CD8-positive, alpha-beta T cell (primary cell): ENCODE measurements at places on chromosomes 16 and 17. TPM values are rescaled to one million over a fixed set of nuclear protein-coding genes. Genes with fewer than 3 reads are reported as not detected.

- DNase-seq: peak; percentile 48
Observed at GRCh38 chr17:732902-733720, 715 bp downstream of the TLCD3A start.

GRCh38 chr16:54055864-54056263 lies 230.7 kb downstream of the IRX3 start:
- no peak for DNase-seq

DNA sequence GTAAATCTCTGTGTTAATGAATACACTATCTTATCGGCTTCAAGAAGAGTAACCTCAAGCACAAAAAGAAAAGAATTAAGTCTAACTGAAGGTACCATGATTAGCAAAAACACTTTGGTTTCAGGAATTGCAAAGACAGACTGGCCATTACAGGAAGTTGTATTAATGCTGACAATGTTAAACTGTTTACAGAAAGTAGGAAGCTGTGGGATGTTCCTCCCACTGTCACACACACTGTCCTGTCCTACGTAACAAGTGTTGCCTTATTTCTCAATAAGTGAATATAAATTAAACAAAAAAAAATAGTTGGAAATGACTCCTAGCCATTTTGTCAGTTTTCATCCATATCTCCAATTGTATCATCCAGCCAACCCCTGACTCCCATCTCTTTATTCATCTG lies 8.6 kb downstream of the GNA13 start:
- DNase-seq: no peak

DNA sequence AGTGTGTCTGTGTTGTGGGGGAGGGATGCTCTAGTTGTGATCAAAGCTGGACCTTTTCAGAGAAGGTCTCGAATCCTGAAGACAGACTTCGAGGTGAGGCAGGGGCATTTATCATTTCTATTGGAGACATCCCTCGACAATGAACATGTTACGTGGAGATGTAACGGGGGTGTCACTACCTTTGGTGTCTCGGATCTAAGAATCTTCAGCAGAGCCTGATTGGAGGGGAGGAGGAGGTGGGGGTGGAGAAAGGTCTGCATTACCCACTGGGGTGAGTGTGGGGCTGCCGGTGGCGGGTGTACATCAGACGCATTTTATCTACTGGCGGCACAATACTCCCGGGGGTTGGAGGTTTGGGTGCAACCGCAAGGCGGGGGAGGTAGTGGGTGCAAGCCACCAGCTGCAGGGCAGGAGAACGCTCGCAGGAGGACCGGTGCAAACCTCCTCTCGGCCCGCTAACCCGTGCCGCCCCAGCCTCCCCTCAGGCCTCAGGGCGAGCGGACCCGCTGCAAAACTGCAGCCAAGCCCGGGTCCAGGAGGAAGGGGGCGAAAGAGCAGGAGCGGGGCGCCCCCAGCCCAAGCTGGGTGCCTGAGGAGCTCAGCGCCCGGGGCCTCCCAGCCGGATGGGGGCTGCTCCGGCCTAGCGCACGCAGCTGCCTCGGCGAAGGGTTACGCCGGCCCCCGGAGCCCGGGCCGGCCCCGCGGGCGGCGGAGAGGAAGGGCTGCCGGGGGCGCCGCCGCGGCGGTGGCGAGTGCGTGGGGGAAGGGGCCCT lies 735 bp downstream of the ZNF652 start:
- DNase-seq: peak; percentile 78

GRCh38 chr17:12664252-12664651 lies 1.4 kb upstream of the MYOCD start:
- no peak for DNase-seq

- no peak for DNase-seq
Observed at GRCh38 chr16:85211271-85211801, 99.1 kb upstream of the CIBAR2 start.

Gene PPL
- not detected for total RNA-seq
